Hindlimb muscle (tissue), 1 donor: ENCODE measurements at places on chromosomes 6 and 20. TPM values are rescaled to one million over a fixed set of nuclear protein-coding genes. Genes with fewer than 3 reads are reported as not detected.

The LHFPL5 gene
- not detected for polyA plus RNA-seq

The LTB gene
- 1.5 TPM for polyA plus RNA-seq

The ME1 gene
- 1.2 TPM for polyA plus RNA-seq

The RAB44 gene
- 0.12 TPM for polyA plus RNA-seq

The IL17F gene
- not detected for polyA plus RNA-seq
